Frontal cortex (tissue), 4 donors: ENCODE measurements at places on chromosomes 1 and 21. TPM values are rescaled to one million over a fixed set of nuclear protein-coding genes. Genes with fewer than 3 reads are reported as not detected.

DNA sequence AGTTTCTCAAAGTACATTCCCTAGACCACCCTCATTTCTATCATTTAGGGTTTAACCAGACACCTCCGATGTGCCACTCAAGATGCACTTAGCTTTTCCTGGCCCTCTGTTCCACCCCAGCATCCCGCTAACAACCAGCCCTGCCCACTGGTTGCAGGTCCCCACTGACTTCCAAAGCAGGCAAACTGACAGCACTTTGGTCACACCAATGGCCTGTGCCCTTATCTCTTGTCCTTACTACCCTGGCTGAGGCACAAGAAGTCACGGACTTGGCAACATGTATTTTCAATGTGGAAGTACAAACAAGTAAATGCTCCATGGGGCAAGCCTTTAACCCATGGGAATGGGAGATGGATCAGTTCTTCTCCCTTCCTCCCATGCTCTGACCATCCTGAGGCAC, 357.1 kb downstream of the OMA1 start:
- no peak for DNase-seq

- DNase-seq, result peak; percentile 94
These were observed at the start of gene CACYBP for GRCh38 chr1:174999936-175000696. Gene CACYBP (plus strand): TSS chr1:174999947. CDS start chr1:175000181, 234 bp downstream.

DNA sequence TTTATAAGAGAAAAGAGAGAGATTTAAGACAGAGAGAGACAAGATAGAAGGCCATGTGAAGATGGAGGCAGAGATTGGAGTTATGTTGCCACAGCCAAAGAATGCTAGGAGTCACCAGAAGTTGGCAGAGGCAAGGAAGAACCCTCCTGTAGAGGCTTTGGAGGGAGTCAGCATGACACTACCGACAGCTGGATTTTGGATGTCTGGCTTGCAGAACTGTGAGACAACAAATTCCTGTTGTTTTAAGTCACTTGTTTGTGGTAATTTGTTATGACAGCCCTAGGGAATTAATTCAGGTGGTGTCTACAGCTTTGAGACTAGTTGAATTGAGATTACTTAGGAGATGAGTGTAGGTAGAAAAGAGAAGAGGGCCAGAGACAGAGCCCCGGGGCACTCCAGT, 158.5 kb downstream of the DNM3 start:
- no peak for DNase-seq

DNA sequence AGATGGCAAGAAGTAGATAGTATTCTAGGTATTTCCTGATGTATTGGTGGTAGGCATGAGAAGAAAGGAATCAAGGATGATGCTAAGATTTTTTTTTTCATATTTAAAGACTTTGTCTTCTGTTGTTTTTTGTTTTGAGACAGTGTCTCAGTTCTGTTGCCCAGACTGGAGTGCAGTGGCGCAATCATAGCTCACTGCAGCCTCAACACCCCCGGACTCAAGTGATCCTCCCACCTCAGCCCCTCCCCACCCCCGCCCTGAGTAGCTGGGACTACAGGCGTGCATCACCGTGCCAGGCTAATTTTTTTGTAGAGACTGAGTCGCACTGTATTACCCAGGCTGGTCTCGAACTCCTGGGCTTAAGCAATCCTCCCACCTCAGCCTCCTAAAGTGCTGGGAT, 2.8 kb upstream of the CAPZB start:
- DNase-seq, result no peak

DNA sequence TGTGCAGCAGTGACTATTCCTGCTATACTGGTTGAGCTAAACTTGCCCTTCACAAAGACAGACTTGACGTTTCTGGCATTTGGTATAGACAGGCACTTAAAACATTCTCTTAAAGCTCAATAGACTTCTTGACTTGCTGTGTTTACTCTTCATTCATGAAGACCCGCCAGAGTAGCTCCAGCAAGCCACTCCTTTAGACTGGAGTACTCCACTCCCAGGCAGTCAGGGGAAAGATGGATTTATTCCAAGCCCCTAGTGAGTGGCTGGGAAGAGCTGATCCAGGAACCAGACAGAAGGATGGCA, 70.7 kb downstream of the EVA1C start:
- no peak for DNase-seq

DNA sequence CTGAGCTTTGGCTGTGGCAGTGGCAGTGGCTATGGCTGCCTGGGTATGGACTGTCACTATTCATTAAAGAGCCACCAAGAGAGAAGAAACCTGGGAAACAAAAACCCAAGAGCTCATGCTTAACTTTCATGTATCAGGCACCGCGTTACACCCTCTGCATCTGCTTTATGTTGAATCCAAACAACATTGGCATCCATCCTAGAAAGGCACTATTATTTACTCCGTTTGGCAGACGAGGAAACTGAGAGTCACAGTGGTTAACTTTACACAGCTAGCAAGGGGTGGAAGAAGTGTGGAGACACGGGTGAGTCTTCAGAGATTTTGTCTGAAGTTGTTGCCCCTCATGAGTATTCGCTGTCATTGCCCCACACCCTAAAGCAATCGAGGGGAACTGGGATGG, 63.8 kb downstream of the PLXNA2 start:
- no peak for DNase-seq

DNA sequence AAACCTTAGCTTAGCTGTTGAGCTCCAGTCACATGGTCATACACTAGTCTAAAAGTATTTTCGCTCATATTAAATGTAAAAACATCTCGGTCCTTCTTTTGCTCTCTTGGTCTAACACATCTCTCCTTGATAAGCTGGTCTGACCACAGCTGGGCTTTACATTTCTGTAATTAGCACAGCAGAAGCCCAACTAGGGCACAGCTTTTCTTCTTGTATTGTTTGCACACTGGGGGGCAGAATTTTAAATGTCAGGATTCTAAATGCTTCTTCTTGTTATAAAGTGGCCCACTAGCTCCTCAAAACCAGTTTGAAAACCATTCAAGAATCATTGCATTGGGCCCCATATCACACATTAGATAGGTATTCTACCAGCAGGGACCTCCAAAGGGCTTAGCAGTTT, 289.1 kb upstream of the PKN2 start:
- no peak for DNase-seq

The CLCA1 gene
- total RNA-seq, result not detected

The KCNA2 gene
- total RNA-seq, result 3.7 TPM
